ENCODE measurements at places on chromosomes 12 and 14.

DNA sequence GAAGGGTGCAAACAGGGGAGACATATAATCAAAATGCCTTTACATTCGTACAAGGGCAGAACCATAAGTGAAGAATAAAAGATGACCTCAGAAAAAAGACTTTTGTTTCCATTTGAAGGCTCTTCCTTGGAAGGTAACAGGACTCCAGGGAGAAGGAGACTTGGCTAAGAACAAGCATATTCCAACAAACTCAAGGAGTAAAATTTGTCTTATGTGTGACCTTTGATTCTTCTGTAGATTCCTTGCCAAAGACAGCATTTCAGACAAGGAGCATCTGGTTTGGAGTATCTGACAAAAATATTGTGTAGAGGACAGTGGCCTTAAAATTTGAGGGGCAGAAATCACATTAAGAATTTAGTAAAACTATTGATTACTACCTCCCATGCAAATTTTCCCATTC is 991.9 kb downstream of the FLRT2 start:
- no peak for DNase-seq

- no peak for DNase-seq
These were observed 8.6 kb downstream of the BRAP start for GRCh38 chr12:111677186-111677585.

DNA sequence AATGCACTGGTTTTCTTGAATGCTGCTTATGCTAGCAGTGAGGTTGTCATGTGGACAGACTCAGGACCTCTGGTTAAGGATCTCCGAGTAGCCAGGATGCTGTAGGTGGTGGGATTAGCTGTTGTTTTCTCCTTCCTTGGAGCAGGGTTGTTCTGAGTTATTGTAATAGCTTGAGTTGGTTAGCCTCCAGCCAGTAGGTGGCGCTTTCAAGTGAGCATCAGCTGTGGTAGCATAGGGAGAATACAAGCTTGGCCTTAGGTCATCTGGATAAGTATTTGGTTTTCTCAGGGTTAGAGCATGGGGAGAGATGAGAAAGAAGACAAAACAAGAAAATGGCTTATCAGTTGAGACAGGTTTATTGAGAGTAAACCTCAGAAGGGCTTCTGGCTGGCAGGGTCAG is 299.7 kb upstream of the FBXO33 start:
- DNase-seq = no peak

GRCh38 chr12:54052438-54053002 is 1.1 kb upstream of the HOXC4 start:
- no peak for DNase-seq

- peak; percentile 74 for DNase-seq
These were observed at the start of gene CCDC38 for GRCh38 chr12:95942524-95943329. TSS of gene CCDC38 (minus strand) at chr12:95942614. CDS start at chr12:95936509, 6,105 bp downstream.

GRCh38 chr12:30985814-30986452 is 59.4 kb downstream of the TSPAN11 start:
- DNase-seq = peak; percentile 30

DNA sequence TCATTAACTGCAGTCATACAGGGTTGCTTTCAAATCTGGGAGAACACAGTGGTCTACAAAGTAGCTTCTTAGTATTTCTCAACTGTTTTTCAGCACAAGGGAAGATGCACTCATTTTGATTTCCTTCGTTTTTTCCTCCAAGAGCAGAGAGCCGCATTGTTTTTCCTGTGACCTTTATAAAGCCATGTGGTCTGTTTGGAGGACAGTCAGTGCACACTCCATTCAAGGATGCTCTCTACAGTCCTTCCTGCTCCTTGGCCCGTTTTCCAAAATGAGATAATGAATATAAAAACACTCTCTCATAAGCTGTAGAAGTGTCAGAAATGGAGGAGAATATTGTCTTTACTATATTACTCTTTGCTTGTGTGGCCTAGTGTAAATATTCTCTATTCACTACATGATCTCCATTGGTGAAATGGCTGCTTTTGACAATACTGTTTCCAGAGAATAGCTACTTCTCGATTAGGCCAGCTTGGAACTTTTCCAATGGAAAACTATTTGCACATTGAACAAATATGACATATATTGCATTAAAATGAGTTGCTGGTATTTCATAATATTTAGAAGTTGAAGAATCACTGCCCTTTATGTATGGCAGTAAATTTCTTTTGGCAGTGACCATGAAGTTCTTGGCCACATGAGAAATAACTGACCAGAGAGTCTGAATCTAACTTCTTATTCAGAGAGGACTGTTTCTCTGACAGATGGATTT is 393.1 kb upstream of the RGS6 start:
- no peak for DNase-seq

GRCh38 chr12:130965214-130965613 is 11.5 kb downstream of the ADGRD1 start:
- DNase-seq = no peak

DNA sequence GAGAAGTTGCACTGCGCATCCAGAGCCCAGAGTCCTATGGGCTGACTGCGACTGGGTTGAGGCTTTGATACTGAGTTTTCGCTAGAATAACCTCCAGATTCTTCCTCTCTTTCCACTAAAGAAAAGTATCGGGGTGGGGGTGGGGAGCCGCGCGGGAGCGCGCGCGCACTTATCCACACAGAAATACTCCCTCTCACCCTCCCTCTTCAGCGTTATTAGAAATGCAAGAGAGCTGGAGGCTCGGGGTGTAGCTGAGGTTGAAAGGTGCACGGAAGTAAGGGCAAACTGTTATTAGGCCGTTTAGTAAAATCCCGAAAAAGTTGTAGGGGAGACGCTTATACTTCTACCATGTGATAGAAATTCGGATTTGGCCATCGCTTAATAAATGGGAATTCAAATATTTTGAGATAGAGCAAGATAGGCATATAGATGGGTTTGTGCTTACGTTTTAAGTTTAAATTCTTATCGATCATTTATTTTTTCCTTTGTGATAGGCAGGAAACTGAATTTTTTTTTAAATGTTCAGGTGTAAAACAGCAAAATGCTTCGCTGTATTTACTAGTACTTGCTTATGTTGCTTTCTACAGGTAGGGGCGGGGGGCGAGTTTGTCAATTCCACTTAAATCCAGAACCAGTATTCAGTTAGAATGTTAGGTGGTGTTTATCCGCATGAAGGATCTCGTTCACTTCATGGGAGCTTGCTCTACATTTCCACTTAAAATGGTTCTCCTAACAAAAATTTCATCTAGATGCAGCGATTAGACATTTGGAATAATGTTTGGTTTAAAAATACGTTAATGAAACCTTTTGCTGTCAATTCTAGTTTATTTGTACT is 1.1 kb downstream of the ARHGAP5 start:
- DNase-seq = peak; percentile 63

DNA sequence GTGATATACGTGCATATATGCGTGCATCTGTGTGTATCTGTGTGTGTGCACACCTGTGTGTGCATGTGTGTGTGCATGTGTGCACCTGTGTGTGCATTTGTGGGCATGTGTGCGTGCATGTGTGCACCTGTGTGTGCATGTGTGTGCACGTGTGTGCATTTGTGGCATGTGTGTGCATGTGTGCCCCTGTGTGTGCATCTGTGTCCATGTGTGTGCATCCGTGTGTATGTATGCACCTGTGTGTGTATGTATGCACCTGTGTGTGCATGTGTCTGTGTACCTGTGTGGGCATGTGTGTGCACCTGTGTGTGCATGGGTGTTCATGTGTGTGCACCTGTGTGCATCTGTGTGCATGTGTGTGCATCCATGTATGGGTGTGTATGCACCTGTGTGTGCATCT is 167.8 kb upstream of the SFSWAP start:
- DNase-seq = no peak

GRCh38 chr14:27181333-27181732 is 583.5 kb upstream of the NOVA1 start:
- no peak for DNase-seq

DNA sequence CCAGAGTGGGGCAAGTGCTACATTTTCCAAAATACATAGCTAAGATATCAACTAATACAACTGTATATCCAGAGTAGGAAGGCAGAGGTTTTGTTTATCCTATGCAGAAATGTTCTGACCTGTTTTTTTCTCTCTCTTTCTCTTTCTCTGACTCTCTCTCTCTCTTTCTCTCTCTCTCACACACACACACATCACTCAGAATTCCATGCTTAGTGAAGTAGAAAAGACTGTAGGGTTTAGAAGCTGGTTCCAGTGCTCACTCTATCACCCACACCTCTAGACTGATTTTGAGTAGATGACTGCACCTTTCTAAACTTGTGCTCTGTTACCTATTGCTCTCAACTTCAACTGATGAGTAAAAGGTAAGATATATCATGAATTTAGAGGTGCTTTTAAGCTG is 356.7 kb downstream of the LRIG3 start:
- no peak for DNase-seq

DNA sequence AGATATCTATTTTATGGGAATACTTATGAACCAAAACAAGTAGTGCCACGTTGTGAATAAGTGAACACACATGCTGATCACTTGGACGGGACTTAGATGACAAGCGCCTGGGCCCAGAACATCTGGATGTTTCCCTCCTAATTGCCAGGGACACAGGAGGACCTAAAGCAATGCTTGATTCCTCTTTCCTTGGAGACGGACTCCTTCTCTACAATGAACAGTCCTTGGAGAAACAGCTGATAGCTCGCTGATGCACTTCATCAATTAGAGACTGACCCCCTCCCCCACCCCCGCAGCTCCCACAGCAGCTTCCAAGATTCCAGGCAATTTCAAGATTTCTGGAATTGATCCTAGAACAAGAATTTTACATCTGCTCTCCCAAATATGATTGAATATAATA is 86.4 kb downstream of the ST8SIA1 start:
- no peak for DNase-seq

DNA sequence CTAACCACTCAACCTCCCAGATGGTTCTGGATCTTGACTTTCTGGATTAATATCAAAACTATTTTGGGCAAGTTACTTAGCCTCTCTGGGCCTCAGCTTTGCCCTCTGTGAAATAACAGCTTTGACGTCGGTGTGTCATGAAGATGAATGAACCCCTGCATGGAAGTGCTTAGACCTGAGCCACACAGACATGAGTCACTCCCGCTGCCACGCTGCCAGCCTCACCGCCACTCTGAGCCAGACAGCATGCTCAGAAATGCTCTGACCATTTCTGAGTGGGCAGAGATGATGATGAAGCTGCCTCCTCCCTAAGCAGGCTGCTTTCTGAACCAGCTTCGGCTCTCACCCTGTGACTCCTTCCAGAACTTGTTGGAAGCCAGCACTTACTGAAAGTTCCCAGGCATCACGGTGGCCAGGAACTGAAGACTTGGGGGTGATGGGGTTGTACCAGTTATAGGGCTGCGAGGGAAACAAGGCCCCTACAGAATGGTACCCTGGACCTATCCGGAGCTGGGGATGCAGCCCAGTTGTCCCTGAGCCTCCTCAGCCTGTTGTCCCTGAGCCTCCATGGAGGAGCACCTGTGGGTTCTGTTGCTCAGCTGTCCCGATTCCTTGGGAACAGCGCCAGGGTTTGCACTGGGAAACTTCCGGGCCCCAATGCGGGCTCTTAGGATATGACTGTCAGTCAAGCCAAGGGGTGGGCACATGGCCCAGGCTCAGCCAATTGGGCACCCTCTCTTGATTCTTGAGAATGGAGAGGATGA is 2.0 kb upstream of the CCDC197 start:
- DNase-seq = no peak

GRCh38 chr12:92007787-92008186 is 137.9 kb downstream of the BTG1 start:
- DNase-seq = no peak

Measured in GM06990 (cell line).